ENCODE measurements at places on chromosomes 7 and 10. TPM values are rescaled to one million over a fixed set of nuclear protein-coding genes. Genes with fewer than 3 reads are reported as not detected.

EBLN1 gene
- 0.26 TPM for total RNA-seq

C10orf95 gene
- total RNA-seq = not detected

GRCh38 chr7:108265007-108265406 lies 134.8 kb upstream of the LAMB4 start:
- DNase-seq = no peak

DNA sequence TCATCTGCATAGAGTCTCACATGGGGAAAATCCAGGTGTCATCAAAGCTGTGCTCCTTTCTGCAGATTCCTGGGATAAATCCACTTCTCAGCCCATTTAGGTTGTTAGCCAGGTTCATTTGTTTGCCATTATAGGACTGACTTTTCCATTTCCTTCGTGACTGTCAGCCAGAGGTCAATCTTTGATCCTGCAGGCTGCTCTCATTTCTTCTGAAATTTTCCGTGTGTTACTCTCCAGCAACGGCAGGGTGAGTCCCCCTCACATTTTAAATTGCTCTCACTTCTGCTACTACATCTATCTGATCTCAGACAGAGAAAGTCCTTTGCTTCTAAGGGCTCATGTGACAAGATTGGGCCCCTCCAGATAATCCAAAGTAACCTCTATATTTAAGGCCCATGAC lies 150.7 kb upstream of the BET1 start:
- DNase-seq = no peak

DNA sequence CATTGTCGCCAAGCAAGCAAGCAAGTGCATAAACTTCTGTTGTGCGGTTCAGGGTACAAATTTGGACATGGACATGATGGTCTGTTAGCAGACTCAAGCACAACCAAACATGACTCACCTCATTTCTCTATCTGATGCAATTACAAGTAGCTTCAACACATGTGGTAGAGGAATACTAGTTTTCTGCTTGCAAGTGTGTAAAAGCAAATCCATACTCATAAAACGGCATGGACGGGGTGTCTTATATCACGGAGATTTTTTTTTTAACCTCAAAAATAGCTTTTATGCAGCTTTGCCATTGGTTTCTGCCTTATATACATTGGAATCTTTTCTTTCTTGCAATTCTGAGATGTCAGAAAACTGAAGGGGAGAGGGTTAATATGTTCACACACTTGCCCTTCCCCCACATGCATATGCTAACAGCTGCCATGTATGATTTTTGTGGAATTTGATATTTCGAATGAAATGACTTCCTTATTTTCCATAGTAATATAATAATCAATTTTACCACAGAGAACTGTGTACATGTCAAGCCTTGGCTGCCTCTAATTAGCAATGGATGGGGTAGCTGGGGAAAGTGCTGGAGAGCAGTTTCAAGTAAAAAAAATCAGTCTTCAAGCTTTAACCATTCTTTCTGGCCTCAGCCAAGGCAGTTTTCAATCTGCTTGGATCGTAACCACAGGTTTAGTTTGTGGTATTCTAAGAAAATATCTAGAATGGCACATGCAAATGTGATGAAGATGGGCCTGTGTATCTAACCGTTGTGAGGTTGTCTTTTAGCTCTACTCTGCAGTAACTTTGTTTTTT lies 106.0 kb upstream of the PDCD4 start:
- DNase-seq = no peak
